ENCODE measurements at places on chromosomes 7 and 10. TPM values are rescaled to one million over a fixed set of nuclear protein-coding genes. Genes with fewer than 3 reads are reported as not detected.

GRCh38 chr7:44709011-44709915 is 39.4 kb upstream of the ZMIZ2 start:
- DNase-seq, result no peak

DNA sequence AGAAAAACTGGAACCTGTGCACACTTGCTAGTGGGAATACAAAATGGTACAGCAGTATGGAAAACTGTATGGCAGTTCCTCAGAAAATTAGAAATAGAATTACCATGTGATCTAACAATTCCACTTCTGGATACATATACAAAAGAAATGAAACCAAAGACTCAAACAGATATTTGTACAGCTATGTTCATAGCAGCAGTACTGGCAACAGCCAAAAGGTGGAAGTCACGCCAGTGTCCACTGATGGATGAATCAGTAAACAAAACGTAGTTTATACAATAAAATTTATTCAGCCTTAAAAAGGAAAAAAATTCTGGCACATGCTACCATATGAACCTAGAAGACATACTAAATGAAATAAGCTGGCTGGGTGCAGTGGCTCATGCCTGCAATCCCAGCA is 23.0 kb downstream of the IDE start:
- DNase-seq, result no peak

DNA sequence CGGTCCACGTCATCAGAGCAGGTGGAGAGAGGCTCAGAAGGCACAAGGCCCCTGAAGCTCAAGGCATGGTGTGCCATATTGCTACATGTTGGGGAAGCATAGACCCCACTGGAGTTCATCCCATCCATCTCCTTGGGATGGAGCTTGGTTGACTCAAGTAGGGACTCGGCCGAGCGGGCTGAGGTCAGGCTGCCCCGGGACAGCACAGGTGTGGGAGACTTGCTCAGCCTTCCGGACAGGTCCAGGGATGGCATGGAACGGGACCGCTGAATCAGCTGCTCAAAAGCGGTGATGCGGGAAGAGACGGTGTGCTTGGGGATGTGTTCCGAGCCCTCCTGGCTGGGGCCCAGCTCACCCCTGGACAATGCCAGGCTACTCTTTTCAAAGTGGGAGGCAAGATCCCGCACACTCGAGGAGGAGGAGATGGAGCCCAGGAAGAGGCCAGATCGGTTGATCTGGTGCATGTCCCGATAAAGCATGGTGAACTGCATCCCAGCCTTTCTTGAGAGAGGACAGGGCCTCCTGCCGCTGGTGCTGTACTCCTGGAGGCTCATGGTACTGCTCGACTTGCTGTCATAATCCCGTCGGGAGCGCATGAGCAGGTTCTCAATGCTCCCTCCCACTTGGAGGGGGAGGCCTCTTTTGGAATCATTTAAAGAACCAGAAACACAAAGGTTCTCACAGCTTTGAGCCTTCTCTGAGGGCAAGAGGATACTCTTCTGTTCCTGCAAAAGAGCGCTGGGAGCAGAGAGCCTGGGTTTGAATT is 65.6 kb upstream of the PDLIM1 start:
- DNase-seq, result no peak

DNA sequence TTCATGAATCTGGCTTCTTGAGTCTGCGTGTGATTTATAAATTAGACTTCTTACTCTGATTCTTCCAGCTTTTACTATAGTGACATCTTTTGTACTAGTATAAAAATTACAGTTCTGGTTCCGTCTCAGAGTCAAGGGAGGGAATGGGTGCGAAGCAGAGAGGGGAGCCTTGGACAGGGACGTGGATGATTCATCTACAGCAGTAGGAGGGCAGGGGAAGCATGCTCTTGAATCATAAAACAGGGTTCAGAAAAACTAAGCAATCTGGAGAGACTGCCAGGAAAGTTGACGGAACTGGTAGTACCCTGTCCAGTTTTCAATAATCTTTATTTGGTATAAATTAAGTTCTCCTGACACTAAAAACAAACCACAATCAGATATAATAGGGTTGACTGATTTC is 58.1 kb downstream of the ITGA8 start:
- DNase-seq, result no peak

GRCh38 chr10:22774102-22774501 is 59.7 kb upstream of the PIP4K2A start:
- no peak for DNase-seq

- DNase-seq, result no peak
Measured at GRCh38 chr10:116728526-116729096, 13.8 kb downstream of the HSPA12A start.

DNA sequence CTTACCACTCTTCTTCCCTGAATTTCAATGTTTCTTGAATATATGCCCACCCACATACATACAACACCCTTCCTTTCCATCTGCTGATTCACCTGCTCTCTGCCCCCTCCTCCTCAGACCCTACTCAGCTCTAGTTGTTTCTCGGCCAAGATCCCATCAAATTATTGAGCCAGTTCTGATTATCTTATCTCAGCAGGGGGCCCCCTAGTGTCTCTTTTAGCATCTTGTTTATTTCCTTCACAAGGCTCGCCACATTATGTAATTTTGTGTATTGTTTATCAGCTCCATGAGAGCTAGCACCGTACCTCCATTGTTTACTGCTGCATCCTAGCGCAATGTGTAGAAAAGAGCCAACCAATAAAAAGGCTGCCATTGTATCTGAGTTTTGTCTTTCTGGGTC is 71.9 kb downstream of the FAM13C start:
- peak; percentile 12 for DNase-seq

GRCh38 chr7:8590791-8591190 is 157.4 kb downstream of the NXPH1 start:
- no peak for DNase-seq

GRCh38 chr10:89091496-89091895 is 100.9 kb downstream of the FAS start:
- DNase-seq, result no peak

DNA sequence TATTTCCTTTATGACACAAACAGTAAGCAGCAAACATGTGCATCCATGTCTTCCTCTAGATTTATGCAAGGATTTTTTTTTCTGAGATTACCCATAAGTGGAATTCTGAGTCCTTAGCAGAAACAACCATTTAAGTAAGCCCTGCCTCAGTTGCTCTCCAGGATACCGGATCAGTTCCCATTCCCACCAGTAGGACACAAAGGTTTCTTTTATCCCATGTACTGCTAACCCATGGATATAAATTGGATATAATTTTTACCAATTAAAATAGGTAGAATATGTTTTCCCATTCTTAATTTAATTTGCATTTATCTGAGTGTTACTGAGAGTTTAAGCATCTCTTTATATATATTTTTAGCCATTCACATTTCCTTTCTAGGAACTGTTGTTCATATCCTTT is 280.9 kb downstream of the FGFR2 start:
- no peak for DNase-seq

GRCh38 chr10:101565370-101565900 is 22.6 kb downstream of the POLL start:
- DNase-seq, result no peak

DNA sequence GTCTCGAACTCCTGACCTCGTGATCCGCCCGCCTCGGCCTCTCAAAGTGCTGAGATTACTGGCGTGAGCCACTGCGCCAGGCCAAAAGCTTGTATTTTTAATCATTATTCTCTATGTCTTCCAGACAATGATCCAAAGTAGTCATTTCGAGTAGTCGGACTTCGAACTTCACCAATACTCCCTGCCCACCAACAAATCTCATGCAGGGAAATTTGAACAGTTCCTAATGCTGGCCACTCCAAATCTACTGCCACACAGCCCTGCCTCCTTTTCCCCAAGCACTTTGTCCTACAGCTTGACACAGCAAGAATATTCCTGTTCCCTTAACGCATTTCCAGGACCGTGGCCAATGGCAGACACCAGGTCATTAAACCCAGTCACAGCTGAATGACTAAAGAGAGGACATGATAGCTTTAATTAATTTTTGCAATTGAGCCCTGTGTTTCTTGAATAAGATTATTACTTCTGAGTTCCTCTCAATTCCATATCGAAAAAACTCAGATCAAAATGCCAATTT is 142.3 kb upstream of the NRP1 start:
- DNase-seq, result no peak

SFTPA1 gene
- not detected for total RNA-seq

AKR1C4 gene
- total RNA-seq, result not detected

C7orf33 gene
- total RNA-seq, result not detected

CABCOCO1 gene
- not detected for total RNA-seq

INTS1 gene
- total RNA-seq, result 61.4 TPM

RTKN2 gene
- 0.27 TPM for total RNA-seq
